ENCODE measurements at places on chromosomes 12 and 14. TPM values are rescaled to one million over a fixed set of nuclear protein-coding genes. Genes with fewer than 3 reads are reported as not detected.

LBHD2 gene
- not detected for total RNA-seq

DNAJC22 gene
- 18.4 TPM for total RNA-seq

KRT78 gene
- not detected for total RNA-seq

HOXC13 gene
- 16.4 TPM for total RNA-seq

CDKL1 gene
- 12.3 TPM for total RNA-seq

SMAGP gene
- total RNA-seq, result 32.5 TPM

PLEK2 gene
- 19.4 TPM for total RNA-seq

CFAP54 gene
- total RNA-seq, result 1.3 TPM

TSHR gene
- not detected for total RNA-seq

SERPINA12 gene
- not detected for total RNA-seq

ERP27 gene
- total RNA-seq, result not detected

KRT83 gene
- 7.2 TPM for total RNA-seq

A2ML1 gene
- total RNA-seq, result not detected

GPR65 gene
- not detected for total RNA-seq

REP15 gene
- 0.52 TPM for total RNA-seq

CAPZA3 gene
- total RNA-seq, result not detected

KIF5A gene
- total RNA-seq, result 0.19 TPM

ANKS1B gene
- 0.63 TPM for total RNA-seq

IL22 gene
- not detected for total RNA-seq

KRT2 gene
- total RNA-seq, result not detected

PELI2 gene
- 0.72 TPM for total RNA-seq

LGALS3 gene
- 166 TPM for total RNA-seq

SEL1L gene
- 27.6 TPM for total RNA-seq

TMTC2 gene
- 1.2 TPM for total RNA-seq

TBPL2 gene
- total RNA-seq, result not detected
